ENCODE measurements at places on chromosomes 6 and 20.

DNA sequence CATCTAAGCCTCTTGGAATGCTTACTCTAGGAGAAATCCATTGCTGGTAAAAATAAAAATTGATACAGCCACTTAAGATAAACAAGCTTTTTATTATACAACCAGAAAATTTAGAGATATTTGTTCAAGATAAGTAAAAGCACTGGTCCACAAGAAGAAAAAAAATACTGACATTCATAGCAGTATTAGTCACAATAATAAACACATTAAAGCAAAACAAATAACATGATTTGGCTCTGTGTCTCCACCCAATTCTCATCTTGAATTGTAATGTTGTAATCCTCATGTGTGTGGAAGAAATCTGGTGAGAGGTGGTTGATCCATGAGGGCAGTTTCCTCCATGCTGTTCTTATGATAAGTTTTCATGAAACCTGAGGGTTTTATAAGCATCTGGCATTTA is 1093.5 kb upstream of the ADGRB3 start:
- DNase-seq = no peak

- no peak for DNase-seq
Measured at GRCh38 chr6:162203287-162203686, 524.3 kb downstream of the PRKN start.

- no peak for DNase-seq
Measured at GRCh38 chr20:17856024-17856564, 112.5 kb downstream of the SNX5 start.

DNA sequence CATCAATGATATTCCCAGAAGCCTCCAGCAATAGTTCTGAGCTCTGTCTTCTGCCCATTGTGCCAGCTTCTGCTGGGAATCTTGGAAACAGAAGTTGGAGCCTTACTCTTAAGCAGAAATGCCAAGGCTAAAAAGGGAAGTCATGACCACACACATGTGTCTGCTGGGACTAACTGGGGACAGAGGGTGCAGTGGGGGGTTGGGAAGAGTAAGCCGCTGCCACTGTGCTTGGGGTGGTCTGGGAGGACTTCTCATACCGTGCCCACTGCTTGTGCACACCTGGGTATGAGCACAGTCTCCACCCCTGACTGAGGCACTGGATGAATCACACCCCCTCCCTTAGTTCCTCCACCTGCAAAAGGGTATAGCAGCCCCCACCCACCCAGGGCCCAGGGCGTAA is 90.7 kb downstream of the CDC5L start:
- DNase-seq = no peak

GRCh38 chr6:168718821-168719475 is 278.0 kb downstream of the SMOC2 start:
- no peak for DNase-seq

GRCh38 chr6:30769853-30770524 is 25.6 kb upstream of the IER3 start:
- DNase-seq = no peak

DNA sequence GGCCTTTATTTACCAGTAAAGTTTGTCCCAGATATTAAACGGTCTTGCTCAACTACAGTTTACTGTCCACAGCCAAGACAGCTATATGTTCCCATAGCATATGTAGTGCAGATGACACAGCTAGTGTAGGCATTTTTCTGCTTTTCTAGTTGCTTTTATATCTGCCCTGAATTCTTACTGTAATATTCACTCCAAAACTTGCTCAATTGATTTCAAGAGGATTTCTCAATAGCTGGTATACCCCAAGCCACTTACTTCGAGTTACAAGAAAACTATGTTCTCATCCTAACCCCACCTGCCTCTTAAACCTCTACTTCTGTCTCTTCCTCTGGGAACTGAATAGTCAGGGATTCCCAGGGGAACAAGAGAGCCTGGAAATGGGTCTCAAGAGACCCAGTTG is 18.9 kb upstream of the ROS1 start:
- no peak for DNase-seq

DNA sequence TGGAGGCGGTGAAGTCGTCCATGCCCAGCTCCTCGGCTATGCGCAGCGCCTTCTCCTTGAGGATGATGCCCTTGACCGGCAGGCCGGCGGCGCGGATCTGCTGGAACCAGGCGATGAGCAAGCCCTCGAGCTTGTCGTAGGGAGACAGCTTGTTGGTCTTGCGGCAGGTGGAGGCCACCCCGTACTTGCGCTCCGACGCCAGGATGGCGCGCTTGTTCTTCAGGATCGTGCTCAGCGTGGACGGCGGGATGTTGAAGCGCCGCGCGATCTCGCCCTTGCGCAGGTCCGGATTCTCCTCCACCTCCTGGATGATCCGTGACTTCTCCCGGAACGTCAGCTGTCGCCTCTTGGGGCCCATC is 435 bp downstream of the CENPB start:
- DNase-seq = peak; percentile 24

DNA sequence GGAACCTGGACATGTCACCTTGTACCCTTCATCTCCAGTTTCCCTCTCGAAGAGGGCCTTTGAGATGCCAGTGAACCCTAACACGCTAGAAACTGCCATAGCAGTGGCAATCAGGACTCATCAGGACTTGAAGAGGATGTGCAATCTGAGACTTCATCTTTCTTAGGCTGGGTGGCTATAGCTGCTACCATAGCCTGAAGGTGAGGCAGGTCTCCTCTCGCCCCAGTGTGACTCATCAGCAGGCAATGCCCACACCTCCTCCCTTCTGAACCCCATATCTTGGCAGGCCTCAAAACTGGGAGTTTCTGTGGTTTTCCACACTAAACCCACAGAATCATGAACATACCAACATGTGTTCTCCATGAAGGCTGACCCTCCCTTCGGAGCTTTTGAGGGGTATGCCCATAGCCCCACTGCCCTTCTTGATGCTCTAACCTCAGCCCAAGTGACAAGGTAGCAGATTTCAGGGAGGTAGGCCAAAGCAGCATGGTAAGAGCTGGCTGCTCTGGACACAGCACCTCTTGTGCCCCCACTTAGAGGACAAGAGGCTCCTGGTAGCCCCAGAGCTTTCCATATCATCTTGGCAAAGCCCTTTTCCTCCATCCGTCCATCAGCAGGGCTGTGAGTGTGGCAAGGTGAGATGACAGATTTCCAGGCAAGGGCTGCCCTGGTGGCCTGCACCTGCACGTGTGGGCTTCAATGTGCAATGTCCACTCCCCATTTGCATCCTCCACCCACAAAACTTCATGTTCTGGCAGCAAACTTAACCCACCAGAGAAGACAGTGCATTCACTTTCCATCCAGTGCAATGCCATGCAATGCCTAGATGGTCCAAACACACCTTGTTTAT is 2.6 kb downstream of the BLCAP start:
- no peak for DNase-seq

DNA sequence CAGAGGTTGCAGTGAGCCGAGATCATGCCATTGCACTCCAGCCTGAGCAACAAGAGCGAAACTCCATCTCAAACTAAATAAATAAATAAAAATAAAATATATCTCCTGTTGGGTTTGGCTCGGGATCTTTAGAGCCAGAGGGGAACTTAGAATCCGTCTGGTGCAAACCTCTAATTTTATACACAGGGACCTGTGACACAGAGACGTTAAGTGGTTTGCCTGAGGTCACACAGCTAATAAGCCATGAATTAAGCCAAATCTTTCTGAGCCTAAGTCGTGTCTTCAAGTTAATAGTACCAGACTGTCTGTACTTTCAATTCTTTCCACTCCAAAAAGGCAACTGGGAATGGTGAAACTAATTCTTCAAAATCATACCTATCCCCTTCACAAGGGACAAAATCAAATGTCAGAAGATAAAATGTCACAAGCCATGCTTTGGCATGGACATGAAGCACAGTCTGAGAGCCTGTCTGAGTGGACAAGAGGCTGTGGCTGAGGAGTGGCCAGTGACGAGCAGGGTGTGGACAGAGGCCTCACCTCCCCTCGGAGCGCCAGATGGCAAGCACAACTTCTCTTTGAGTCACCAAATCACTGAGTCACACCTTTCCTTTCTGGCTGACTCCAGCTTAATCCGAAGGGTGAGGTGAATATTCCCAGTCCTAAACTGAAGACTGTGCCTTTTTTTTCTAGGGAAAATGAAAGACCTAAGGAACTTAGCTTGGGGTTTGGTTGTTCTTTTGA is 177.4 kb downstream of the TFAP2A start:
- no peak for DNase-seq

- no peak for DNase-seq
Measured at GRCh38 chr20:62771396-62772102, 24.7 kb upstream of the MRGBP start.

GRCh38 chr6:120965814-120966213 is 368.5 kb downstream of the TBC1D32 start:
- DNase-seq = no peak

GRCh38 chr6:155409391-155409790 is 46.2 kb downstream of the NOX3 start:
- DNase-seq = no peak

- no peak for DNase-seq
Measured at GRCh38 chr20:49508435-49509199, 26.1 kb upstream of the KCNB1 start.

DNA sequence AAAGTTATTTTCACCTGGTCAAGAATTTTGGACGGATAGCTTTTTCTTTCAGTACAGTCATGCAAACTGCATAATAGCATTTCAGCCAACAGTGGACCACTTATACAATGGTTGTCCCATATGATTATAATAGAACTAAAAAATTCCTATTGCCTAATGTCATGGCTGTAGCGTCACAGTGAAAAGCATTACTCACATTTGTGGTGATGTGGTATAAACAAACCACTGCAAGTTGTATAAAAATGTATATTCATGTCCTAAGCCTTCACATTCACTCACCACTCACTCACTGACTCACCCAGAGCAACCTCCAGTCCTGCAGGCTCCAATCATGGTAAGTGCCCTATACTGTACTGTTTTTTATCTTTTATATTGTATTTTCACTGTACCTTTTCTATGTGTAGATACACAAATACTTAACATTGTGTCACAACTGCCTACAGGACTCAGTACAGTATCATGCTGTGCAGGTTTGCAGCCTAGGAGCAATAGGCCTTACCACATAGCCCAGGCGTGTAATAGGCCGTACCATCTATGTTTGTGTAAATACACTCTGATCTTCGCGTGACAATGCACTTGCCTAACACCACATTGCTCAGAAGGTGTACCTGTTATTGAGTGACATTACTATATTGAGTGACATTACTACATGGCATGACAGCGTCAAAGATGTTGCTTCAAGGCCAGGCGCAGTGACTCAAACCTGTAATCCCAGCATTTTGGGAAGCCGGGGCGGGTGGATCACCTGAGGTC is 17.9 kb downstream of the ABHD12 start:
- no peak for DNase-seq

DNA sequence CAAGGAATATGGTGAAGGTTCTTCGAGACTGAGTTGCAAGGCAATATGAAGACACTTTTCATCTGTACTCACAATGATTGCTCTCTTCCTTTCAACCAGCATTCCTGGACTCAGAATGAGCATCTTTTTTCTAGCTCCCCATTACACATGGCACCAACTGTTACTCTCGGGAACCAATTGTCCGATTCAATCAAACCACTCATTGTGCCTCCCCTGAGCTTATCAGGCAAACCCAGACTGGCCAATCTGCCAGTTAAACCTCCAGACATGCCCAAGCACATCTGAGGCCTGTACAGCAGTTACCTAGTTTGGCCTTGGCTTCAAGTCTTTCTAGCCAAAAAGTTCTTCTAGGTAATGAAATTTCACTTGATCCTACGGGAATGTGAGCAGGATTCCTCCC is 164.1 kb downstream of the ID4 start:
- no peak for DNase-seq

- peak; percentile 71 for DNase-seq
Measured at GRCh38 chr6:122609881-122610689, at the start of gene PKIB. Gene PKIB (plus strand): TSS chr6:122610405. CDS start chr6:122717795, 107,390 bp downstream.

GRCh38 chr6:147283460-147283859 is 79.2 kb downstream of the STXBP5 start:
- DNase-seq = no peak

- DNase-seq = no peak
Measured at GRCh38 chr6:169665289-169665688, 36.5 kb downstream of the WDR27 start.

DNA sequence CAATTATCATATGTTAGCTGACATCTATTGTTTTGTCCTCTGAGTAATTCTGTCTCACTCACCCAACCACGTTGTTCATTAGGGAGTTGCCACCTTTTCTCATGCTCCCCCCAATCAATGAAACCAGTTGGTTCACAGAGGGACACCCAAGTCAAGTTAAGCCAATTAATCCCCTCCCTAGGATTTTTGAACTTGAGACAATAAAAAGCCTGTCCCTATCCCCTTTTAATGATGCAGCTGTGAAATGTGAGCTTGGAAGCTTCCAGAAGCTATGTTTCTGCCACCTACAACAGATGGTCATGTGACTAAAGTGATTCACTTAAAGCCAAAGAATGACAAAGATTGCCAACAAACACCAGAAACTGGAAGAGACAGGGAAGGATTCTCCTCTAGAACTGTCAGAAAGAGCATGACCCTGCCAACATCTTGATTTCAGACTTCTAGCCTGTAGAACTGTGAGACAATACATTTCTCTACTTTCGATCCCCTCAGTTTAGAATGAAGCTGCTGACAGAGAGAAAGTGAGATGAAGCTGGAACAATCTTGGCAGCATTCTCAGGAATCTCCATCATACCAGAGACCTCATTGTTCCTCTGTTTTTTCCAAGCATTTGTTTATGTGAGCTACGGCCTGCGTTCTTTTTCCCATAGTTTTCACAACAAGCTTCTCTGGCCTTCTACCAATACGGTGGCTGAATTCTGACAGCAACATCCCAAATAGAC is 57.8 kb upstream of the TPD52L1 start:
- no peak for DNase-seq

GRCh38 chr6:86888301-86888700 is 49.0 kb upstream of the HTR1E start:
- DNase-seq = no peak

GRCh38 chr6:90144396-90144795 is 152.2 kb downstream of the BACH2 start:
- no peak for DNase-seq

DNA sequence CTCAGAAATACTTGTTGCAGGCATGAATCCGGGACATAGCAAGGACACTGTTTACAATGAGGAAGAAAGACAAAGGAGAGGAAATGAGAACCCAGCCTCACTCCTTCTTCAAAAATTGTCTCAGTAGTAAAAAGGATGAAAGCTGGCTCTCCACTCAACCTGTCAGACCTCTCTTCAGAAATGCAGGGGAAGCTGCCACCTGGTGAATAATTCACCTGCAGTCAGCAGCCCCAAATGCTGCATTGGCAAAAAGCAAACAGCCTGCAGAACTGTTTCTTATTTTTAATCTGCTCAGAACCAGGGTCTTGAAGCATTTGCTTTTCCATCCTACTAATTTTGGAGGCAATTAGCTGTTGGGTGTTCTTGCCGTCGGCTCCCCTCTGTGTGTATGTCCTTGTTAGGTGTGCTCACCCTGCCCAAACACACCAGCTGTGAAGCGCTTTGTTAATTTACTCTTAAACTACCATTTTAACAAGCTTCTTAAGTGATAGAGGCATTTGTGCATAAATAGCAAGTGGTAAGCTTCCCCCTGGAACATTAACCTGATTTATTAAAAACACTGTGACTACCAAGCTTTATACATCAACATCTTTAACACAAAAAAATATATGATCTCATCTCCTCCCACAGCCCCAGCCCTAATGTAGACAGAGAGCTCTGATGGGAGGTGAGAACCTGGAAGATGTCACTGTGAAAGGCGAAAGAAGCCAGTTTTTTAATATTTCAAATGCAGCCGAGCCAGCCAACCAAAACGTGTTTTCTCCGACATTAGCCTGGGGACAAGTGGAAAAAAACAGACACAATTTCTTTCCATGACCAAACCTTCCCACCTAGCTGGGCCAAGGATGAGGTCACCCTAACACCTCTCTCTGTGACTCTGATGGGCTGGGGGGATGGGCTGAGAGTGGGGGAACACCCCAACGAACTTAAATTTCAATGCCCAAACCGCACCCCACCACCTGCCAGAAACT is 451.0 kb upstream of the SULF2 start:
- no peak for DNase-seq

GRCh38 chr6:132865364-132865763 is 51.0 kb downstream of the RPS12 start:
- DNase-seq = no peak

All from NCI-H1930 (cell line).